Neural crest cell (in vitro differentiated cells): ENCODE measurements at places on chromosomes 4 and X. TPM values are rescaled to one million over a fixed set of nuclear protein-coding genes. Genes with fewer than 3 reads are reported as not detected.

- H3K27me3 ChIP-seq = no peaks in the 10 kb centered on the region
- no peak overlapping the region for H3K27ac ChIP-seq
- H3K4me1 ChIP-seq = peaks cover 21% of the 10 kb centered on the region
- H3K36me3 ChIP-seq = no peaks in the 10 kb centered on the region
- DNase-seq = no peak
These were observed 257.1 kb downstream of the BCOR start for GRCh38 chrX:39840581-39841093.

DNA sequence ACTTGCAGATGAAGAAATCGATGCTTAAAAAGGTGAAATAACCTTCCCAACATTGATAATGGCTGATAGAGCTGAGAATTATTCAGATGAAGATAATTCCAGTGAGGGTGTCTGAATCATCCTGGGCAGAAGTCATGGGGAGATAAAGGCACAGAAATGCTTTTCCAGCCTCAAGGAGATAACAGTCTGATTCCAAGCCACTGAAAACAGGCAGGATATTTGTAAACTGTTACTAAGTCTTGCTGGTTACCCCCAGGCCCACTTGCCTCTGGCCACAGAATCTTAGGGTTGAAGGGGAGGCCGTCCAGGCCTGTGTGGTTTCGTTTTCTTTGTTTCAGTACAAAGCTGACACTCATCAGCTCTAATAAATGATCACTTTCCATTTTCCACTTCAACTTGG lies 158.5 kb downstream of the SH3KBP1 start:
- no peaks in the 10 kb centered on the region for H3K27me3 ChIP-seq
- H3K4me1 ChIP-seq = peaks cover 4% of the 10 kb centered on the region
- no peak overlapping the region for H3K4me3 ChIP-seq
- DNase-seq = no peak
- no peaks in the 10 kb centered on the region for H3K36me3 ChIP-seq
- H3K27ac ChIP-seq = no peak overlapping the region

- no peak overlapping the region for H3K27ac ChIP-seq
- no peak overlapping the region for H3K4me3 ChIP-seq
- no peaks in the 10 kb centered on the region for H3K27me3 ChIP-seq
- H3K4me1 ChIP-seq = no peaks in the 10 kb centered on the region
- H3K36me3 ChIP-seq = no peaks in the 10 kb centered on the region
These were observed 25.7 kb upstream of the PPARGC1A start for GRCh38 chr4:23915459-23916132.

RAI2 gene
- total RNA-seq = 0.63 and 0.77 TPM in 2 replicates
